GDM1 (cell line): ENCODE measurements at places on chromosomes 11 and 22.

- DNase-seq = no peak
Observed at GRCh38 chr11:22792497-22792896, 37.1 kb downstream of the SVIP start.

DNA sequence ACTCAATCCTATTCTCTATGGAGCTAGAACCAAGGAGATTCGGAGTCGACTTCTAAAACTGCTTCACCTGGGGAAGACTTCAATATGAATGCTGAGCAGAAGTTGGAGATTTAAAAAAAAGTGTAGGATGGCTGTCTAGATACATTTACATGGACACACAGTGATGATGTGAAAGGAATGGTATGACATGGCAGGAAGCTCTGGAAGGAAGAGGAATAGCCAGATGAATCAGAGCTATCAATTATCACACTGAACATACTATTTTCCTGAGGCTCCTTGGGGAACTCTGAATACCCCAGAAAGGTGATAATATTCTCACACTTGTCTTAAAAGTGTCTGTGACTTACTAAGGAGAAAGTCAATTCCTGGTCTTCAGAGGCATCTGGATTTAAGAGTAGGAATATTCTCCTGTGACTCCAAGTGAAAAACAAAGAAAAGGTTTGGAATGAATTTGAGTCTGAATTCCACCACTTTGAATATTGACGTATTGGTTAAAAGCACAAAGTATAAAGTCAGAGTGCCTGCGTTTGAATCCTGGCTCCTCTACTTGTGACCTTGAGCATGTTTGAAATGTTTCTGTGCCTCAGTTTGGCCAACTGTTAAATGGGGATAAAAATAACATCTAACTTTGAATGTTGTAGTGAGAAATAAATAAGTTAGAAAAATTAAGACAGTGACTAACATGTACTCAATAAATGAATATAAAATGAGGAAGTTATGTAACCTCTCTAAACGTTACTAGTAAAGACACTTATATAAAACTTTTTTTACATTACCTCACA, 1.3 kb downstream of the OR52D1 start:
- DNase-seq = no peak

- no peak for DNase-seq
Observed at GRCh38 chr11:47403135-47403534, 5.3 kb upstream of the SLC39A13 start.

DNA sequence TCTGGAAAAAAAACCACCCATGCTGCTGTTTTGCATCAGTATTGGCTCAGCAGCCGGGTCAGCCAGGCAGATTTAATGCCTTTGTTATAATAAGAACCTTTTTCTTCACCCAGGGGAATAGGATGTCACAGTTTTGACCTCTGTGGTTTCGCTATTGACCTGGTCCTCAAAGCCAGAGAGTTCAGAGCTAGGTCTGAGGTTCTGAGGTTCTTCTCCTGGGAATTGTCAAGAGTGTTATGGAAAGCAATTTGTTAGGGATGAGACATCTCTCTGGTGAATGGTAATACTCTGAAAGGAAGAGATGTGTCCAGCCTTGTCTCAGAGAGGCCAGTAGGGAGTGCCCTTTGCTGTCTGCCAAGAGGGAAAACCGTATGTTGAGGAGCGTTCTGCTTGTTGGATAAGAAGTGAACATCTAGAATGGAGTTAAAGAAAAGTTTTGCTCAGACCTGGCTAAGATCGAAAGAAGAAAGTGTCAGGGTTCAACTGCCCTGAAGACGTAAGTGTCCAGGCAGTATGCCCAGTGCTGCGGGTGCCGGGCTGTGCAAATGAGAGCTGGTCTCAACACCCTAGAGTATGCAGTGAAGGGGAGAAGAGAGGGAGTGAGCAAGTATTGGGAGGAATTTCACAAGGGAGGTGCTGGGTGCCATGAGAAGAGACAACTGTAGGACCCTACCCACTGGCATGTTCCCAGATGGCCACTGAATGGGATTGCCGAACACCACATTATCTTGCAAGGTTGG, 150.9 kb upstream of the TTC12 start:
- no peak for DNase-seq

GRCh38 chr22:36764060-36764459, 11.9 kb downstream of the IFT27 start:
- DNase-seq = no peak
